ENCODE measurements at places on chromosomes 6 and 20.

- DNase-seq, result no peak
These were observed 217.7 kb upstream of the RIN2 start for GRCh38 chr20:19540392-19540791.

- DNase-seq, result no peak
These were observed 20.0 kb downstream of the BRPF3 start for GRCh38 chr6:36216559-36216958.

GRCh38 chr6:136510299-136510698, 39.9 kb downstream of the MAP7 start:
- no peak for DNase-seq

DNA sequence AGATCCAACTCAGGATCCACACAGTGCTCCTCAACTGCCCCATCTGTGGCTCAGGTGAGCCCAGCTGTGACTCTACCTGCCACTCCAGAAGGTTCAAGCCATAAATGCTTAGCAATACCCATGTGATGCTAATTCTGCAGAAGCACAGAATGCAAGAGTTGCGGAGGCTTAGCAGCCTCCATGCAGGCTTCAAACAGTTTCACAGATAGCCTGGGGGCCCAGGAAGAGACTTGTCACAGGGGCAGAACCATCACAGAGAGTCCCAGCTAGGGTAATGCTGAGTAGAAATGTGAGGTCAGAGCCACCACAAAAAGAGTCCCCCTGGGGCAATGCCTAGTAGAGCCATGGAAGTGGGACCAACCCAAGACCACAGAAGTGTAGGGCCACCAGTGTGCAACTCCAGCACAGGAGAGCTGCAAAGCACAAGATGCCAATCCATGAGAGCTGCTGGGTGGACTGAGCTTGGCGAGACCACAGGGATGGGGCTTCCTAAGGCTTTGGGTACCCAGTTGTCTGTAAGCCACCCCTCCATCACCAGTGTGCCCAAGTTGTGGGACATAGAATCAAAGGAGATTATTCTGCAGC, 283.9 kb downstream of the UBE3D start:
- DNase-seq, result no peak

Data from CD4-positive, alpha-beta memory T cell (primary cell).